SK-N-SH treated with all-trans-retinoic acid at 6 μM for 48 hours (cell line): ENCODE measurements at places on chromosomes 6 and 20.
A peak's percentile ranks its signal among the peaks of the same experiment; 100 is the strongest.

- no peak for ATAC-seq
Observed at GRCh38 chr20:7449269-7449668, 491.0 kb downstream of the HAO1 start.

- no peak for ATAC-seq
Observed at GRCh38 chr20:20710443-20711315, 1.8 kb downstream of the RALGAPA2 start.

- no peak for ATAC-seq
Observed at GRCh38 chr6:159766906-159767305, 5.1 kb downstream of the ACAT2 start.

GRCh38 chr20:19737025-19737424, 21.0 kb upstream of the RIN2 start:
- no peak for ATAC-seq

DNA sequence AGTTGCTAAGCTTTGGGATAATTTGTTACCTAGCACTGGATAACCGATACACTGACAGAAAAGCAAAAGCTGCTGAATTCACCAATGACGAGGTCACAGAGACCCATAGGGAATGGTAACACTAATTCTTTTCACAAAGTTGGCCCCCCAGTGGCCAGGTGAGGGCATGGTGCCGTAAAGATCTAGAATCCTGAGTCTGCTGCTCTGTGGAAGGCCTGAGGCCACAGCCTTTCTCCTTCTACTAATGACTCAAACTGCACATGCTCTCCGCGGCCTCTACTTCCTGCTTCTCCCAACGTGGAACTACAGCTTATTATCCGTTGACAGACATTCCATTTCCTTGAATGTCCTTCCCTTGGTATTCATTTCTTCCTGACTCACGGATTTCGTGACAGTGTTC, 127.1 kb downstream of the OPRM1 start:
- ATAC-seq = no peak

DNA sequence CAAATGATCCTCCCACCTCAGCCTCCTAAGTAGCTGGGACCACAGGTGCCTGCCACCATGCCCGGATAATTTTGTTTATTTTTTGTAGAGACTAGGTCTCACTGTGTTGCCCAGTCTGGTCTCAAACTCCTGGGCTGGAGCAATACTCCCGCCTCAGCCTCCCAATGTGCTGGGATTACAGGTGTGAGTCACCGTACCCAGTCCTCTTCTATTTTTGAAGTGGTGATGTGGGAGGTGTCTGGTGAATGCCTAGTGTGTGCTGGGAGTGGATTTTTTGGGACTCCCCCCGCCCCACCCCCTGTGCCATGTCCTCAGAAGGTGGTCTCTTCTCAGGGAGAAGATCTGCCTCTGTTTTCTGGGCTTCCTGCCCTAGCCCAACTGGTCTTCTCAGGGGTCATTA, 47.9 kb upstream of the CLDN20 start:
- no peak for ATAC-seq

DNA sequence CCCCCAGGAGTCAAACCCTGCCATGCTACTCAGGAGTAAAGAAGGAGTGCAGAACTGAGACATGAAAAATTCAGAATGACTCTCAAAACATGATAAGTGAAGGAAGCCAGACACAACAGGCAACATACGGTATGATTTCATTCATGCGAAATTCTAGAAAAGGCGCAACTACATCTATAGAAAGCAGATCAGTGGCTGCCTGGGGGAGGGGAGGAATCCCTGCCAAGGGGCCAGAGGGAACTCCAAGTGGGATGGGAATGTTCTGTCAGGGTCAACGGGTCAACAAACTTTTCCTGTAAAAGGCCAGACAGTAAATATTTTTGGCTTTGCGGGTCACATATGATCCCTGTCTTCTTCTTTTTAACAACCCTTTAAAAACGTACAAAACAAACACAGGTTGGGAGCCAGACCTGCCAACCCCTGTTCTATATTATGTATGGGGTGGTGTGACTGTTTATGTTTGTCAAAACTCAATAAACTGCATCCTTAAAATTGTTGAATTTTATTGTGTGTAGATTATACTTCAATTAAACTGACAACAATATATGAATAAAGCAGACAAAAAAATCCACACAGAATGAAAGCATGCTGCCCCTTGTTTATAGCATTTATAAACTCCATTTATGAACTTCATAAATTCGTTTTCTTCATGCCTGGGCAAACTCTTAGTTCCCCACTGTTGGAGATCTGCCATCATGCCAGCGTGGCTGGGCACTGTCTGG, 56.6 kb upstream of the TRAF3IP2 start:
- no peak; the same call in 2 of the 3 replicates for ATAC-seq

- ATAC-seq = peak; percentile 36; the same call in 1 of the 3 replicates
Observed at GRCh38 chr6:44918671-44919296, 409.3 kb upstream of the RUNX2 start.

DNA sequence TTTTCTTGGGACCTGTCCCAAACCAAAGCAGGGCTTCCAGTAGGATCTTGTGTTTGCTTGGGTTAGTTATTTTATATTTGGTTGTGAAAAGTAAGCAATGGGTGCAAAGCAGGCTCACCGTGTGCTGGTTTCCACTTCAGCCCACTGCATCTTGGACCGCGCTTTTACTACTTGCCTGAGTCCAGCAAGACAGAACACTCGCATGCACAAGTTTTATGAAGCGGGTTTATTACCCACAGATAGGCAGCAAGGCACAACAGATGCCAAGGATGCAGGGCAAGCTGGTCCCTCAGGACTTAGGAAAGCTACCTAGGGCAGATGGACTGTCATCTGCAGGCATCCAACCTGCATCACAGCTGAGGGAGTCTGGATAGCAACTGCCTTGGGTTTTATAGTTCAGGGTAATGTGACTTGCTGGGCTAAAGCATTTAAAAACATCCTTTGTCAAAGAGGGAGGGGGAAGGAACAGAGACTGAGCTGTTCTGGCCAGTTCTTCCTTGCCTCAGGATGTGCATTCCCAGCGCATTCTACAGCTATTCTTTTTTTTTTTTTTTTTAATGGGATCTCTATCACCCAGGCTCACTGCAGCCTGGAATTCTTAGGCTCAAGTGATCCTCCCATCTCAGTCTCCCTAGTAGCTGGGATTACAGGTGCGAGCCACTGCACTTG, 18.5 kb downstream of the CITED2 start:
- no peak for ATAC-seq

- ATAC-seq = no peak
Observed at GRCh38 chr6:88519301-88520016, 353.3 kb upstream of the CNR1 start.

GRCh38 chr20:50293284-50294139, 102.9 kb downstream of the CEBPB start:
- ATAC-seq = no peak
